ENCODE measurements at places on chromosomes 5 and 9.

- DNase-seq = no peak
Measured at GRCh38 chr9:124349675-124350493, 65.4 kb downstream of the PSMB7 start.

- DNase-seq = no peak
Measured at GRCh38 chr5:141945511-141946051, 12.4 kb downstream of the PCDH12 start.

DNA sequence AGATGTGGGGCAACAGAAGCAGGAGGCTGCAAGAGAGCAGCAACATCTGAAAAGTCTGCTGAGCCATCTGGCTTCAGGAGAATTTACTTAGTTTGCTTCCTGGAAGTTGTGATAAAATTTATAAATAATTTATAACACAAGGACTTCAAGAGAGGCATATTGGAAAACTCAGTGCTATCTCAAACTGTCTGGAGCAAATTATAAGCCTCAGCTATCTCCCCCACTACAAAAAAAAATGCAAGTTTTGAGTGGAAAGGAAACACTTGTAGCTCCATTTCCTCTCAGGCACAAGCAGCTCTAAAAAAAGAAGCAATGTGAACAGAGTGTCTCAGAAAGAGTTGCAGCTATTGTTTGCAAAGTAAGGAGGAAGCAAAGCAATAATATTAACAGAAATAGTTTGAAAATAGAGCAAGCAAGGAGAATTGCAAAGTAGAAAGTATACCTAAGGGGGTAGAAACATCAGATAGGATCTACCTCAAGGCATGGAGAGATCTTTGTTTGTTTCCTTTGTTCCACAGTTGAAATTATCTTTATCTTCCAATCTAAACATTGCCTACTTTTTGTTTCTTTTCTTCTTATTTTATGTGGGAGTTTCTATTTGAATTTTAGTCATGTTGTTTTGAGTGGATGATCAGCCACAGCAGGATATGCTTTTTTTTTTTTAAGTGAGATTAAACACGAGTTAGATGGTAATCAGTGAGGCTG, 55.9 kb upstream of the IL6ST start:
- no peak for DNase-seq

GRCh38 chr5:37619353-37619752, 220.5 kb downstream of the GDNF start:
- DNase-seq = no peak

GRCh38 chr5:154446195-154447088, 645 bp downstream of the SAP30L start:
- DNase-seq = peak; percentile 73

- no peak for DNase-seq
Measured at GRCh38 chr5:132277256-132277655, 16.9 kb upstream of the SLC22A4 start.

GRCh38 chr5:169104937-169105494, 195.9 kb downstream of the SLIT3 start:
- no peak for DNase-seq

GRCh38 chr9:38038307-38039089, 30.5 kb downstream of the SHB start:
- DNase-seq = no peak

DNA sequence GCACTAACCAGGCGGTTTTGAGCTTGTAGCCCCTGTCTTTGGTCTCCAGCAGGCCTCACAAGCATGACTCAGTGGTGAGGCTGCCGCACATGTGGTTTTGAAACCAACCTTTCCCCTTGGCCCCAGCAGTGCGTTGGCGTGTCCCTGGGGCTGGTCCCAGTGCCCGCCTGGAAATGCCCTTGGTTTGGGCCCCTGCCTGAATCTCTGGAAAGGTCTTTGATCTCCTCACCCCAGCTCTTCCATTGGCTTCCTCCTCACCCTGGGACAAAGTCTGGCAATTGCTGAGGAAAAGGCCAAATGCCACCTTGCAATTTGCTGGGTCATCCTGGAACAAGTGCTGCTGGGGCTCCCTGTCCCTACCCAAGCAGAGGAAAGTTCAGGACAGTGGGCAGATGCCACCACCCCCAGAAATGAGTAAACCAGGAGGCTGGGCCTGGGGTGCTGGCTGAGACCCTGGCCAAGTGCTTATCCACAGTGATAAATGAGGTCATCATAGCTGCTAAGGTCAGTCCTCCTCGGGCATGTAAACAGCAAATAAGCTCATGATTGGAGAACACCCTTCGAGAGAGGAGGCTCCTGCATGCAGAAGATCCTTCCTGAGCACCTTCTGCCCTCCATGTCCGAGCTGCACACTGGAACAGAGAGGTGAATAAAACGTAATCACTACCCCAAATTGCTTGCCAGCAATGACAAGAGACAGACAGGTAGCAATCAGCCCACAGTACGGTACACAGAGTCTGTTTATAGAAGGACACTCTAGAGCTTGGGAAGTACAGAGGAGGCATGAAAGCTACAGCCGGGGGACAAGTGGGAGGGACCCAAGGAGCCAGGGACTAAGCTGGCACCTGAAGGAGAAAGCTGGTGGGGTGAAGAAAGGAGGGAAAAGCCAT, 98.9 kb upstream of the CPEB4 start:
- peak; percentile 11 for DNase-seq

GRCh38 chr5:56100439-56101176, 105.8 kb upstream of the IL6ST start:
- no peak for DNase-seq

GRCh38 chr9:81113453-81114124, 575.8 kb downstream of the TLE1 start:
- DNase-seq = no peak

DNA sequence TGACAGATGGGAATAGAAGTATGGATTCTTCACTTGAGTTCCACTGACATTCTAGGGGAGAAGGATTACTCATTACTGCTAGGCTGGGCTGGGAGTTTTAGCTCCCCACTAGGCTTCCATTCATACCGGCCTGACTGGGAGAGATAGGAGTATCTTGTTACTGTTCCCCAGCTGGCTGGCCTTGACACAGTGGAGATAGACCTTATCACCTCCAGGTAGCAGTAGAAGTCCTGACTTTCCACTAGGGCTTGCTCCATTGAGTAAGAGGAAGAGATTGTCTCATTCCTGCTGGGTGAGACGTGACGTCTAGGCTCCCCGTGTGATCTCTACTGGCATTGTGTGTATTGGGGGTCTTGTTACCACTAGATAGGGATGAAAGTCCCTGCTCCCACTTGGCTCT, 156.4 kb downstream of the CACNA1B start:
- DNase-seq = no peak
